GM23248 (cell line): ENCODE measurements at places on chromosomes 11 and 22.
A peak's percentile ranks its signal among the peaks of the same experiment; 100 is the strongest.

- peak; percentile 92 for DNase-seq
Observed at GRCh38 chr22:19891317-19892256, 36.9 kb upstream of the GNB1L start.

GRCh38 chr11:45233804-45234170, 52.4 kb downstream of the SYT13 start:
- no peak for DNase-seq

DNA sequence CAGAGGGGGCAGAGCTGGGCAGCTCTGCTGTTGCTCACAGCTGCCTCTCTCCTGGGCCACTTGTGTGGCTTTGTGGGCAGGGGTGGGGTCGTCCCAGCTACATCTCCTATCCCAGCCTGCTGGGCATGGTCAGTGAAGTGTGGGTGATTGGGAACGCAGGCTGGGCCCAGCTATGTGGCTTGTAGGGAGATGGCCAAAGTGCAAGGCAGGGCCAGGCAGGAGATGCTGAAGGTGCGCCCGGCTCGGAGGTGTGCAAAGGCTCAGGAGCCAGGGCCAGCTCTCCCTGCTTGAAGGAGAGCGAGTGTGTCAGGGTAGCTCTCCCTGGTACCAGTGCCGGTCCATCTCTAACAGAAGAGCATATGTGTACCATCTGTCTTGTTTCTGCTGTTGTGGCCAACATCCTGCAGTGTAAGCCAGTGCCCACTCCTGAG, 8.4 kb upstream of the RANBP1 start:
- DNase-seq: no peak

DNA sequence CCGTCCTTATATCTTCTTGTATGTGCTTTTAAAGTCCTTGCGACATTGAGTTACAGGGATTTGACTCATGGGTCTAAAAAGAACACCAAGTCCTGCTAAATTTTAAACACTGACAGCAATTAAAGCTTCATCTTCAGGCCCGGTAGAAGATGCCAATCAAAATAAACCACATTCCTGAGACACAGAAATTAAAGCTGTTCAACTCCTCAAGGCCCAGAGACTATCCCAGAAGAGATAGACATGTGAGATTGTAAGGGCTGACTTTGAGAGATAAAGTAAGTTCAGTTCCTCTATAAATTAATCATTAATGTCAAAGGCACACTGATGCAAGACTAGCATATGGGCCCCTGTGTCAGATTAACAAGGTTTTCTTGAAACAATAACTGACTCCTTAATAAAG, 49.8 kb downstream of the OSBPL5 start:
- no peak for DNase-seq

DNA sequence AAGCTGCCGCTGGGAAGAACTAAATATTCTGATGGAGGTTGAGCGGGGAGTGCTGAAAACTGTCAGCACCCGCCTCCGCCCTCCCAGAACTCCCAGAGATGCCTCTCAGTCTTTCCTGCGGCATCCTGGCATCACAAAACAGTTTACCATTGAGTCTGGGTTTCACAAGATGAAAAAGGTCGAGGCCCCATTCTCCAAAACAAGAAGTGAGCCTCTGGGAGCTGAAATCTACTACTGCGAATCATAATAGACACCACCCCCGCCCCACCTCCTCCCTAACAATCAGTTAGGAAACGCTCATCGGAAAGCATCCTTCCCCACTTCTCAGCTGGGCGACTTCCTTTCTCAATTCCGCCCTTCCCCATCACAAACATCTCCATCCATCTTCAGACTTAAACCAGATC, 1.0 kb downstream of the SUN2 start:
- DNase-seq: peak; percentile 67

DNA sequence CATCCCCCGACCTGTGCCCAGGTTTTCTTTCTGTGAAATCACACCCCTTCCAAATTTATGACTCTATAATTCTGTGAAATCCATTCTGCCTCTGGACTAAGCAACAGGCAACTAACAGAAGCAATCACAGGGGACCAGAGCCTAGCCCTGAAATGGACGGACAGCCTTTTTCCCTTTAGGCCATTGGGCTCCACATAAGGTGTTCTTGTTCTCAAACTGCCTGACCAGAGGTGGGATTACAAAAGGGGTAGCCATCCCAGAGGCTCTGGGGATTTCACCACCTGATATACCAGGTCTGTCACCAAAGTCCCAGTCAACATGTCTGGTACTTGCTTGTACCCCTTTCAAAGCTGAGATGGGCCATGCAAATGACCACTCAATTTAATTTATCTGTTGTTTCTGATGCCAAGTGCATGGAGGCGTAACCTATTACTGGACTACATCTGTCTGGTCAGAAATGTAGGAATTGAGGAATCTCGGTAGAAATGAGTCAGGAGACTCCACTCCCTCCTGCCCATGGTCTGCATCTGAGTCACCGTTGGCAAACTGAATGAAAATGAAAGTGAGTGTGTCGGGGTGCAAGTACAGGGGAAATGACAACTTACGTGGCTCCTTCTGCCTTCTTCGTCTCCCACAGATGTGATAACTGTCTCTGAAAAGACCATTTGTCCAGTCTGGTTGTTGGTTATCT, 10.2 kb downstream of the DKK3 start:
- peak; percentile 96 for DNase-seq

DNA sequence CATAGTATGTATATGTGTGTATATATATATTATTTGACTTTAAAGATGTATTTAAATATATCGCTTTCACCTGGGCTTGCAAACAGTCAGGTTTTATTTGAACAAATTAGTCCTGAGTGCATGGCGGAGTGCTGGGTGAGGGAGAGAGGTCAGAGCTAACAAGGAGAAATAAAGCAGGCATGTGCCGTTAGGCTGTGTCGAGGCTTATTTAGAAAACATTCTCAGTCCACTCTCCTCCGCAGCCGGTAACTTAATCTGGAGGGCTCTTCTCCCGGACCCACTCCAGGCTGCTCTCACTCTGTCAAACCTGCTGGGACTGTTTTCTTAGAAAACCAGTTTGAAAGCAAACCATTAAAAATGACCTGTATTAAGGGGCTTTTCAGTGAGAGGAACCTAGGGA, 455.9 kb downstream of the MN1 start:
- no peak for DNase-seq

GRCh38 chr11:77602381-77603088, 12.8 kb downstream of the AQP11 start:
- peak; percentile 89 for DNase-seq

GRCh38 chr22:49686495-49687219, 141.0 kb downstream of the BRD1 start:
- no peak for DNase-seq

- DNase-seq: peak; percentile 95
Observed at GRCh38 chr11:35529971-35530495, 4.6 kb upstream of the PAMR1 start.

DNA sequence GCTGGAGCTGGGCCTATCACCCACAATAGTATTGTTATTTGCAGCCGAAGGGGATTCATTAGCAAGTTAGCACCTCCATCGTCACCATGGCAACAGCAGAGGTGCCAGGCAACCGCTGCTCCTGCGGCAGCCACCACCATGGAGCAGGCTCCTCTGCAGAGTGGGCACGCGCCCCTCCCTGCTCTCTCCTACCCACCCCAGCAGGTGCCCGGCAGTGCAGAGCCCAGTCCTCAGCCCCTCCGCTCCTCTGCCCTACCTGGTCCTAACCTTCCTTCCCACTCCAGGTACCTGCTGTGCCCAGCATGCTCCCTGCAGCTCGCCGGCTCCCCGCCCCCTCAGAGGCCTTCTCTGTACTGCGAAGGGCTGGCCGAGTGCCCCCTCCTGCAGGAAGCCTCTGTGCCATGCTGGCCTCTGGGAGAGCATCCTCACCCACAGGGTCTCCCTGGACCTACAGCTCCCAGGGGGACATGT, 3.6 kb downstream of the DUSP8 start:
- DNase-seq: no peak

- no peak for DNase-seq
Observed at GRCh38 chr22:36769541-36770512, 6.1 kb downstream of the IFT27 start.

- DNase-seq: no peak
Observed at GRCh38 chr11:74670171-74670570, 61.1 kb downstream of the CHRDL2 start.

DNA sequence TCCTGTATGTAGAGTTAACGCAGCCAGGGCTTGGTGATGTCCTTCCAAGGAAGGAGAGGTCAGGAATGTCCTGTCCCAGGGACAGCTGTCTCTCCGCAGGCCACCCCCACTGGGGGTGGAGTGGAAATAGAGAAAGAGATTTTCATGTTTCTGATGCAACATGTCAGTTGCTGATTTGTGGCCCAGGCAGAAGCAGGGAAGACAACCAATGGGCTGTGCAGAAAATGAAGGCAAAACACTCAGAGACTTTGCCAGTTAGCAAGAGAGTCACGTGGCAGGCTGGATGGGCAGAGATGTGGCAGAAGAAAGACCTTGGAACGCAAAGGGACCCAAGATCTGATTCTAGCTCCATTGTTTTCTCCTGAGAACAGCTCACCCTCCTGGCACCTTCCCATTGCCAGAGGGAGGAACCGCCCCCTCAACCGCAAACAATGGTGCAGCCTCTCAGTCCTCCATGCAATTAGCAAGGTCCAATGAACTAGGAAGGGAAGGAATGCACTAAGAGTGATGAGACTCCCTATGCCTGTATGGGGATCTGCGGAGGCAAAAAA, 71.0 kb downstream of the SYN3 start:
- peak; percentile 37 for DNase-seq

DNA sequence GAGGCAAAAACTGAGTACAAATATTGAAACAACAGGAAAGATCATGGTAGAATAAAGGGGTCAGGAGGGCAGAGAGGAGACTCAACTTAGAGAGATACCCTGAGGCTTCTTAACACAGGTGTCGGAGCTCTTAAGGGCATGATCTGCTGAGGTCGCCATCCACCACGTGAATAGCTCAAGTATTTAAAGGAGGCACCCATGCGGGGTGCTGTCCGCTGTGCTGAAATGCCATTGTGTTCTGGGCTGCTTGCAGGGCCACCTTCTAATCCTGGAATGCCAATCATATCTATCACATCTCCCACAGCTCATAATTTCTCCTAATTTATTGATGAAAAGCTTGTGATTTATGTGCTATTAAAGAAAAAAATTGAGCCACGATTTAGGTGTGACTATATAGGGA, 90.2 kb downstream of the SEZ6L start:
- DNase-seq: peak; percentile 43

- DNase-seq: peak; percentile 52
Observed at GRCh38 chr11:65504674-65505465, 6.0 kb downstream of the MALAT1 start.

DNA sequence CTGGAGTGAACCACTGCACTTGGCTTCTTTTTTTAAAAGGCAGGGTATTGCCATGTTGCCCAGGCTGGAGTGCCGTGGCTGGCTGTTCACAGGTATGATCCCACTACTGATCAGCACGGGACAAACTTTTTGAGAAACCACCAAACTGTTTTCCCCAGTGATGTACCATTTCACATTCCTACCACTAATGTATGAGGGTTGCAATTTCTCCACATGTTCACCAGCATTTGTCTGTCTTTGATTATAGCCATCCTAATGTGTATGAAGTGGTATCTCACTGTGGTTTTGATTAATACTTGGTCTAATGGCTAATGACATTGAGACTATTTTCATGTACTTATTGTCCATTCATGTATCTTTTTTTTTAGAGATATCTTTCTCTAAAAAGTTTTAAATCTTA, 41.5 kb upstream of the EP300 start:
- peak; percentile 25 for DNase-seq

GRCh38 chr11:126082251-126083109, 19.8 kb upstream of the CDON start:
- no peak for DNase-seq

DNA sequence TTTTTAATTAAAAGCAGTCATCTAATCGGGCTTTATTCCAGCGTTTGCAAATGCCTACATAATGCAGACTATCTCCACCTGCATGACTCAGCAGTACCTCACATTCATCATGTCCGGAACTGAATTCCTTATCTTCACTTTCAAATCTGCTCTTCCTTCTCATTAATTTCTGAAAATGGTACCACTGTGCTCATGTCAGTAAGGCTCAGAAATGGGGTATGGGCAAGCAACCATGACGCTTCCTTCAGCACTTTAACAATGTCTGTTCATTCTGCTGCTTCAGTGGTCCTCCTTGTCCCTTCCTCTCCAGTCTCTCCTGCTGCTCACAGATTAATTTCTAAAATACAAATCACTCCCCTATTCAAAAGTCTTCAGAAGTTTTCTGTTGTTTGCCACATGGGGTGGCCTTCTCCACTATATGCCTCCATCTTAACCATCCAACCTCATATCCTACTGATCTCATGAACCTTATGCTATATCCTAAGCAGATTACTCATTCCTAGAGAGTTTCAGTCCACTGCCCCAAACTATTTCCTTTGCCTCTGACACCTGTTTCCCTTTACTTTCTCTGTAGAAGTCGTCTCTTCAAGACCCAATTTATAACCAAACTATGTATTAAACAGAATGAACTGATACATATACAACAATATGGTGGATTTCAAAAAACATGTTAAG, 7.0 kb downstream of the GTF2H1 start:
- no peak for DNase-seq

DNA sequence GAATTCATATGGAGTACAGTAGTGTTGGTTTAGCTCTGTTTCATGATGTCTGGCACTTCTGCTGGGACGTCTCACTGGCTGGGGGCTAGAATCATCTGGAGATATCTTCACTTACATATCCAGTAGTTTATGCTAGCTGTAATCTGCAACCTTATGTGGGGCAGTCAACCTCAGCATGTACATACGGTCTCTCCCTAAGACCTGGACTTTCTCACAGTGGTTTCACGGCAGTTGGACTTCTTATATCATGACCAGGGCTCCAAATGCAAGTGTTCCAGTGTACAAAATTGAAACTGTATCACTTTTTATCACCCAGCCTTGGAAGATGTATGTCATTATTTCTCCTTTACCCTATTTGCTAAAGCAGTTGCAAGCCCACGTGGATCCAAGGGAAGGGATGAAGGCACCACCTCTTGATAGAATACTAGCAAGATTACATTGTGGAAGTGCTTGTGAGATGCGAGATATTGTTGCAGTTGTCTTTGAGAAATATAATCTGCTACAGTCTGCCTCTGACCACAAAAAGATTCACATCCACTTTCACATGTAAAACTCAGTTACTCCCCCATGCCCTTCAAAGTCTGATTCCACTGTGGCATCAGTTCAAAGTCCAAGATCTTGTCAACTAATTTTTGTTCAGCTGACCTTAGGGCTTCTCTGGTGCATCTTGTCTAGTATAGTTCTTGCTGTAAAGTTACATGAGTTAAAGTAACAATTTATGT, 316.6 kb upstream of the NCAM1 start:
- no peak for DNase-seq

- DNase-seq: peak; percentile 62
Observed at GRCh38 chr11:76380159-76380976, 564 bp downstream of the THAP12 start.

- DNase-seq: no peak
Observed at GRCh38 chr11:70001246-70001645, 76.9 kb upstream of the ANO1 start.

DNA sequence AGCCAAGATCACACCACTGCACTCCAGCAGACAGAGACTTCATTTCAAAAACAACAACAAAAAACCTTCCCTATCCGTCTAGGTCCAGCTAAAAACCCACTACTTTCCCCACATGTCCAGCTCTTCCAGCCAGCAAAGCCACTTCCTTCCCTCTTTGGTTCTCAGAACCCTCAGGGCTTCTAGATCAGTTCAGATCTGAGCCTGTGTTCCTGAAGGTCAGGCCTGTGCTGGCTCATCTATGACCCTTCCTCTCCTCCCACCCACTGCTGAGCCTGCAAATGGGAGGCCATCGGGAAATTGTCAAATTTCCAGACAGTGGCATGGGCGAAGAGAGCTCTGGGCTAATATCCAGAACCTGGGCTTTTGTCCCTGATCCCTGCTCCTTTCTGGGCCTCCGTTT, 37.8 kb downstream of the SLCO2B1 start:
- DNase-seq: no peak

GRCh38 chr11:69040581-69041260, 8.0 kb upstream of the TPCN2 start:
- peak; percentile 71 for DNase-seq
